ENCODE measurements at places on chromosomes 3 and 15.

DNA sequence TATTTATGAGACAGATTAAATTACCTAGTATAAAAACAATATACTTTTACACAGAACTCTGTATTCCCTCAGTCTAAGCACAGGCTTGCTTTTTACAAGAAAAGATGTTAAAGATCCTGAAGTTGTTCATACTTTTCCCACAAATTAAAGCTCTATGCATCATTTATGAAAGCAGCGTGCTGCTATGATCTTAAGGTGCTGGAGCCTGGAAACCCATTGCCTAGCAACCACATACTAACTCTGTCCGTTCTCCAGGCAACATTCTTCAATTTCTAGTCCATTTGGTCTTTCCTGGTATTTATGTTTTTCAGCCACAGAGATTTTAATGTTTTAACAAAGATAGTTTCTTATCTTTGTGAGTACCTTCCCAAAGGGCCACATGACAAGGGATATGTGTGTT lies 312.0 kb downstream of the DOCK3 start:
- no peak for DNase-seq

DNA sequence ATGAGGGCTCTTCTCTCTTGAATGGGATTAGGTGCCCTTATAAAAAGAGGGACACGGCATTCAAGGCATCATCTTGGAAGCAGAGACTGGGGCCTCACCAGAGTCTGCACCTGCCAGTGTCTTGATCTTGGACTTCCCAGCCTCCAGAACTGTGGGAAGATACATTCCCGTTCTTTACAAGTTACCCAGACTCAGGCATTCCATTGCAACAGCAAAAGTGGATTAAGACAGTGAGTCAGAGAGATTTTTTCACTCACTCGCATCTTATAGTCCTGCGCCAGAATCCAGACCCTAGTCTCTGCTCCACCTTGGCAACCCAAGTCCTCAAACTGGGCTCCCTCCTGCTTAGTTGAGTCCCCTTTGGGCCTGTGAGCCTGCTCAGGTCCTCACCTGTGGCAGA lies 2.7 kb downstream of the LCTL start:
- no peak for DNase-seq

DNA sequence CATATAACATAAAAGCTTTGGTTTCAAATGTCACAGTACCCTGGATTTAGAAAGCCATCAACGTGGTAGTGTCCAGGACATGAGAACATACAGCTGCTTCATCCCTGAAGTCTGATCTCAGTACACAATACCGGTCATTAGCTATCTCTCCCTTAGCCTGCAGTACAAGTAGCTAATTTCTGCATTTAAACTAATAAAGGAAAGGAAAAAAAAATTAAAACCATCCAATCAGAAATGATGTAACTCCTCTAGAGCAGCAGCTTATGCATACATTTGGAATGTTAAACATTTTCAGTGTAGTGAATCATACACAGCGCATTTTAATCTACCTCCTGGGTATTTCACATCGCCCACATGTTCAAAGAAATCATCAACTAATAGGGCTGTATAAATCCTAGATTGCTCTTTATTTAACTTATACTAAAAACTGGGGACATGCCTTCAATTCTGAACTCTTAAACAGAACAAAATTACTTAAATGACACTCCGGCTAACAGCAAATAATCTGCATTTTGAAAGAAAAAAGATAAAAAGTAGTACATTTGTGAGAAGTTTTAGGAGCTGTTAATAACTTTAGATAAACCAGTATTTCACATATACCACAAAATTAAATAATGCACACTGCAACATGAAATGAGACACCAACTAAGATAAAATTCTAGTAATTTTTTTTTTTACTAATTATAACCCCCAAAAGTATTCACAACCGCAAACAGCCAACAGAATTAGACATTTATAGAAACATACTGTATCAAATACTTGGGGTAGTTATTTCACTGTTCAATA lies 3.7 kb downstream of the IGF2BP2 start:
- no peak for DNase-seq

- no peak for DNase-seq
Measured at GRCh38 chr15:85482894-85483293, 102.5 kb downstream of the AKAP13 start.

DNA sequence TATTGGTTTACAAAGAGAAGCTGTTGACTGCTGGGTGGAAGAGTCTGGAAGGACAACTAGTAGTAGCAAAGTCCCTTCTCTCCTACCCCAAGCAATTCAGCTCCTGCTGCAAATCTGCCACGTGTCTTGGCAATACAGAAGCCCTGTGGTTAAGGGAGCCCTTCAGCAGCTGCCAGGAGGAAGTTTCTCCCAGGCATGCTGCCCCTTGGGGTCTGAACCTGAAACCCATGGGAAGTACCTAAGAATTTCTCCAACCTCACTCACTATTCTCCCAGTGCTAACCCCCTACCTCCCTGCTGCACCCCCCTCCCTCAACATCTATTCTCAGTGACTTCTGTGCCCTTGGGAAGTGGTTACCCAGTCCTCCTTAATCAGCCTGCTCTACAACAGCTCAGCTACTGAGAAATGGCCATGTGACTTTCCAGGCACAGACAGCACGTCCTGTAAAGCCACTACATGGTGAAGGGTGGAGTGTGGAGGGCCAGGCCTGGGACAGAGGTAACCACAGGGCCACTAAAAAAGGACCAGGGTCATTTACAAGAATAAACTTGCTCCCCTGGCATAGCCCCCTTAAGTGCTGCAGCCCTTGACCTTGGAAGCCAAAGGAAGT lies 316.6 kb downstream of the NTRK3 start:
- DNase-seq, result no peak

Data from T-helper 22 cell (primary cell).